ENCODE measurements at places on chromosomes 3 and 15. TPM values are rescaled to one million over a fixed set of nuclear protein-coding genes. Genes with fewer than 3 reads are reported as not detected.

GRCh38 chr15:69677403-69677802 lies 224.8 kb downstream of the RPLP1 start:
- DNase-seq, result no peak

DGKG gene
- total RNA-seq, result 0.15 TPM

DNA sequence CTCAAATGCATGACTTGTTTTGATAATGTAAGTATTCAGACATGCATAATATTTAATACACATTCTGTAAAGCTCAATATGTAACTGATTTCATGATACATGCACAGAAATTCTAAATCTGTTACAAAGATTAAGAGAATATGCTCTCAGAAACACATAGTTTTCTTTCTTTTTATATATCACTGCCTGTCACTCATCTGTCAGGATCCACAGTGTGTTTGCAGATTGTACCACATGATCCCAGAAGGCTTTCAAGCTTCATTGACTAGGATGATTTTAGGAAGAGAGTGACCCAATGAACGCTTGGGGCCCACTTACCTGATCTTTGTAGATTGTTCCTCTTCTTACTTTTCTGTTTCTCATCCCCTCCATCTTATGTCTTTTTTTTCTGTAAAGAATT lies 261.9 kb downstream of the CACNA2D3 start:
- no peak for DNase-seq

- DNase-seq, result no peak
Observed at GRCh38 chr3:170701696-170702678, 116.1 kb upstream of the SLC7A14 start.

- peak; percentile 68 for DNase-seq
Observed at GRCh38 chr3:53150247-53151085, 10.5 kb upstream of the PRKCD start.

- DNase-seq, result peak; percentile 43
Observed at GRCh38 chr3:131907796-131908195, 127.0 kb downstream of the CPNE4 start.

ITIH1 gene
- total RNA-seq, result not detected

DNA sequence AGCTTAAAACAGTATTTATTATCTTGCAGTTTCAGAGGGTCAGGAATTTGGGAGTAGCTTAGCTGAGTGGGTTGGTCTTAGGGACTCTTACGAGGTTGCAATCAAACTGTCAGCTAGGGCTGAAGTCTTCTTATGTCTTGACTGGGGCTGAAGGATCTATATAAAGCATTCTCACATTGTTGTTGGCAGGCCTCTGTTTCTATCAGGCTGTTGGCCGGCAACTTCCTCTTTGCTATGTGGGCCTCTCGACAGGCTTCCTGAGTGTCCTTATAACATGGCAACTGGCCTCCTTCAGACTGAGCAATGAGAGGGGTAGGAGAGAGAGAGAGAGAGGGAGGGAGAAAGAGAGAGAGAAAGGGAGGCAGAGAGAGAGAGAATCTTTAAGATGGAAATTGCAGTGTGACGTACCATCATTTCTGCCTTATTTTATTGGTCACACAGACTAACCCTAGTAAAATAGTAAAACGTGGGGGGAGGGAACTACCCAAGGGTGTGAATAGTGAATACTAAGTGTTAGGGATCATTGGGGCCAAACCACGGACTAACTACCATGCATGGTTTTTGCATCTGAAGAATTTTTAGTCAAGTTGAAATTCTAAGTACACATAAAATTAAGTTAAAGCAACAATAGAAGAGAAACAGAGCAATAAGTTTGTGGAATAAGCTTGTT lies 16.1 kb downstream of the FGF7 start:
- DNase-seq, result peak; percentile 3

LRRC31 gene
- total RNA-seq, result 1.2 TPM

DNA sequence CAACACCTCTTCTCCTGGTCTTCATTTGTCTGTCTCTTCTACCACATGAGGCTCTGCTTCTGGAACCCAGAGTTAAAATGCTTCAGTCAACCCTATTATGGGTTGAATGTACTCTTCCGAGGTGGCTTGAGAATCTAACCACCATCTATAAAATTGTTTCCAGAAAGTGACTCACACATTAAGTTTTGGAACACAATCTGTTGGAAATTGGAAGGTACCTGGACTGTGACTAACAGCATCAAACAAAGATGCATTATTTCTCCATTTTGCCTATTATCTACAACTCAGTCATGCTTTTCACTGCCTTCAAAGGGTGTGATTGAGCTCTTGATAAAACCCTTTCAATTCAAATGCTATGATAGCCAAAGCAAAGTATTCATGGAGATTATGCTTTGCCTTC lies 499.0 kb upstream of the SEMA6D start:
- DNase-seq, result no peak

C2CD4A gene
- total RNA-seq, result under 0.01 TPM

MED12L gene
- total RNA-seq, result 0.30 TPM

SLC12A1 gene
- 0.17 TPM for total RNA-seq

GRCh38 chr3:45938864-45939263 lies 4.4 kb upstream of the CXCR6 start:
- peak; percentile 84 for DNase-seq

DNA sequence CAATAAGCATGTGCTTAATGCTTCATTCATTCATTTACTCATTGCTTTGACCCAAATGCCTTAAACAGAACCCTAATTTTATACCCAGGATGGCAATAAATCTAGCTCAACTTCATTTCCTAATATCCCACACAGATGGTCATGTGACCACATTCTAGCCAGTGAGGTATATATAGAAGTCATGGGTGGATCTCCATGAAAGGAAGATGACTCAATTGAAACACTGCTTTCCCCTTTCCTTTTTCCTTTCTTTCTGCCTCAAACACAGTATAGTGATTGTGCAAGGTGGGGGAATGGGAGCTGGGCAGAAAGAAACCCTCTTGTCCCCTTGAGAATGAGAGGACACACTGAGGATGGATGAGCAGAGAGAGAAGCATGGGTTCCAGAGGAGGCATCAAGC lies 183.5 kb upstream of the PRICKLE2 start:
- peak; percentile 32 for DNase-seq

DNA sequence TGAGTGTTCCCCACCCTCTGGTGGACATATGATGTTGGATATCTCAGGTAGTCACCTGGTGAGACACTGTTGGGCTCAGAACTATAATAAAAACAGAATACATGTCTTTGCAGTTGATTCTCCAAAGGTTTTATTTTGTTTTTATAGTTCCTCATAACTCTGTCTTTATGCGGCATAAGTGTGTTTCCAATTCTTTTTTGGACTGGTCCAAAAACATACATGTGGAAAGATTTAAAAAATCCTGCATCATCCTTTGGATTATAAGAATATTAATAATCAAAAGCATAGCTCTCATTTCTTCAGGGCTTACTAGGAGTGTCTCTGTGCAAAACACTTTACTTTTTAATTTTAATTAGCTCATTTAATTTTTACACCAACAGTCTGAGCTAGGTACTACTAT lies 71.0 kb upstream of the ANKRD34C start:
- no peak for DNase-seq

TMEM158 gene
- 6.9 TPM for total RNA-seq

GRCh38 chr3:71372911-71373637 lies 210.5 kb downstream of the FOXP1 start:
- no peak for DNase-seq

GRCh38 chr15:66036859-66037258 lies 167.6 kb downstream of the RAB11A start:
- DNase-seq, result no peak

SLC9C1 gene
- total RNA-seq, result 1.7 TPM

DNA sequence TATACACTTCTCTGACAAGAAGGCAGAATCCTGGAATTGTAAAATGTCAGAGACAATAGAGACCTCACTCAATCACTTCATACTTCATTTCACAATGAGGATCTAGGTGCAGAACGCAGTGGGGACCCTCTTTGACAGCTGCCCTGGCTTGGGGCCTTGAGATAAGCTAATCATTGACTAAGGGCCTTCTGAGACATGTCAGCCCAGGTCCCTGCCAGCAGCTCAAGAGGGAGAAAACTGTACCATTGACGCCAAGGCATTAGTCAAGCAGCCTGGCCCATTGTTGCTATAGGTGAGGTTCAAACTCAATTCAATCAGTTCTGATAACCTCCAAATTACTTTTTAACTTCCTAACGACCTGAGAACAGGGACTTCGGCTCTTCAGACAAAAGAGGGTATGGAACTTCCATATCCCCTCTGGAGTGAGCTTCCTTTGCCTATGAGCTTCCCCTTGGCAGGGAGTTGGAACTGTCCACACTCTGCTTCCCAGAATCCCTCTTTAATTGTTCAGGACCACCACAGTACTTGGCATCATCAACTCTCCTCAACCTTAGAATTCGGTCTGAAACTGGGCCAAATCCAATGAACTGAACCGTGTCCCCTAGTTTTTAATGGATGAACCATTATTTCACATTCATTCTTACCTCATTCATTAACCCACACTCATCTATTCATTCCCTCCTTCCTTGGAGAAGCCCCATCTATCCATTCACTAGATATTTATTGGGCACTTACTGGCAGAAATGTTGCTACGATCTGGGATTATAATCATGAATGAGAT lies 1.5 kb upstream of the CYP8B1 start:
- peak; percentile 88 for DNase-seq

GRCh38 chr3:149596134-149596770 lies 61.6 kb downstream of the WWTR1 start:
- DNase-seq, result peak; percentile 47

DNA sequence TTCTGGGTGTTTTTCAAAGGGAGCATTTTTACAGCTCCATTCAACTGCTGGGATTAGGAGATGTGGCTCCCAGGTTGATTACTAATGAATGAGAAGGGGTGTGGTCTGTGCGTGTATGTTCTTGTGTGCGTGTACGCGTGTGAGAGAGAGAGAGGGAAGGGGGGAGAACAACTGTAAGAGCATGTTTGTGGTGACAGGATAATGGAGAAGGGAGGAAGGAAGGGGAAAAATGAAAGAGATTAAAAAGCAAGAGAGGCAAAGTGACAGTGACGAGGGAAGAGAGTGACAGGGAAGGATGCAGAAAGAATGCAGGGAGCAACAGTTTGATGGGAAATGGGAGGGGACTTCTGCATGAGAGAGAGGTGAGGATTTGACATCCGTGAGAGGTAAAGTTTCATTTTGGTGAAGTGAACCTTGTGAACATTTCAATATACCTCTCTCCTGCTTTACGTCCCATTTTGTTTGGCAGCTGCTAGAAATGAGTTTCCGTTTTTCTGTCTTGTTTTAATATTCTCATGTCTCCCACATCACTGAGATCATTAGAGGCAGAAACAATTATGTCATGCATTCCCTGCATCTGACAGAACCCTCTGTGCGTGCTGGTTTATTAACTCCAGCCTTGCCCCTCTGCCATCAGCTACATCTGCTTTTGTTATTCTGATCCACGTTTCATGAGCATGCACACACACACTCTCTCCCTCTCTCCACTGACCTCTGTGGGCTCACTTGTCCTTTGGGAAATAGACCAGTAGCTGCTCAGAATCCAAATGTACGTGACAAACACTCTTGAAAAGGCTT lies 161.6 kb downstream of the GAP43 start:
- DNase-seq, result peak; percentile 47

DNA sequence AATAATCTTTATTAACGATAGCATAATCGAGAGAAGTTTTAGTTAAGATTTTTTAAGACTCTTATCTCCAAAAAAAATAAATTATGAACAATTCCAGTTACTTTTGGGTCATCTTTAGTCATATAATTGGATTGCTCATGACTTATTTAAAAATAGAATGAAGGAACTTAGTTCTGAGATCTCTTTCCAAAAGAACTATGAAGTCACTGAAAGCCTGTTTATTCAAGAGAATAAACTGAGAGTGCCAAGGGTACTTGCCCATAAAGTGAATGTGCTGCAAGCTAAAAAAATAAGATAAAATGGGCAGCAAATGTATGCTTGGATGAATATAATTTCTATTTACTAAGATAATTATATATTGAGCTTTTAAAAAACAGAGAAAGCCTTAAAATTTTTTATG lies 176.5 kb upstream of the PLSCR5 start:
- DNase-seq, result no peak

DNA sequence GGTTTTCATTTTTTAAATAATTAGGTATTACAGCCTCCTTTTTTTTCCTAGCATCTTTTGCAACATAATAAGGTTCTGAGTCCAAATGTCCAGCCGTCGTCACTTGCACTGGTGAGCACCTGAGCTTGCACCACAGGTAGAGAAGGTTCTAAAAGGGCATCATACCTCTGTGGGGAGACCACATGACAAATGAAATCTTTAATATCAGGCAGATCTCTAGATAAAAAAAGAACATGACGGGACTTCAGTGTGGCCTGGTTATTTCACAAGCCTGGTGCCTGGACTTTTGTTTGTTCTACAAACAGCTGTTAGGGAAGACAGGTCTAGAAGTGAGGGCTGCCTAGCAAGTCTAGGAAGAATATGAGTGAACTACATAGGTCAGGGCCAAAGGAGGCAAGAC lies 3.6 kb downstream of the ZBED2 start:
- no peak for DNase-seq

GRCh38 chr3:9028134-9028533 lies 64.9 kb upstream of the RAD18 start:
- DNase-seq, result peak; percentile 22

DNA sequence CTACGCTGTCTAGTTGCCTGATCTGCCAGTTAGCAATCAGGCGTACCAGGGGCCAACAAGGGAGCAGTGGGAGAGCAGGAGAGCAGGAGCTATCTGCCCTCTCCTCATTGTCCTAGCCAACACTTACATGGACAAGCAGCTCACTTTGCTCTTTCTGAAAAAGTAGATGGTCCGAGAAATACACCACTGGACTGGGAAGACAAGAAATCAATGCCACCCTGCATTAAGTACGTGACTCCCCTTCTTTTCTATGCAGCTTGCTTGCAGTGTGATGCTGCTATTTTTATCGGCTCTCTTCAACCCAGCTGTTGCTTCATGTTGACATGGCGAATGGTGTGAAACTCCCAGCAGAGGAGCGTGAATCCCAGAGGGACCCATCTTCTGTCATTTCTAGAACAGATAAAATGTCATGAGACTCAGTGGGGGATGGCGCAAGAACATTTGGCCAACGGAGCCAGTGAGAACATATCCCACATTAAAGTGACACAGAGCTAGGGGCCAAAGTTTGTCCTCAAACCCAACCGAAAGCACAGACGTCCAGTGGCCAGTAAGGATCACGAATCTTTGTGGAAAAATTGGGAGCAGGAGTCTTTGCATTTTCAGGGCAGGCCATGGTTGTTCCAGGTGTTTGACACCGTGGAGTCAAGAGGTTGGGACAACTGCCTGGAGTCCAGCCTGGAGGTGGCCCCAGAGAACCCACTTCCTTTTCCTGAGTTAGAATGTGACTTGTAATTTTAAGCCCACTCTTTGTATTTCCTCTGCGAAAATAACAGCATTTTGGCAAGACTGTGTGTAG lies 53.7 kb upstream of the MEF2A start:
- DNase-seq, result no peak

- DNase-seq, result no peak
Observed at GRCh38 chr3:22063500-22063899, 312.5 kb upstream of the ZNF385D start.

DNA sequence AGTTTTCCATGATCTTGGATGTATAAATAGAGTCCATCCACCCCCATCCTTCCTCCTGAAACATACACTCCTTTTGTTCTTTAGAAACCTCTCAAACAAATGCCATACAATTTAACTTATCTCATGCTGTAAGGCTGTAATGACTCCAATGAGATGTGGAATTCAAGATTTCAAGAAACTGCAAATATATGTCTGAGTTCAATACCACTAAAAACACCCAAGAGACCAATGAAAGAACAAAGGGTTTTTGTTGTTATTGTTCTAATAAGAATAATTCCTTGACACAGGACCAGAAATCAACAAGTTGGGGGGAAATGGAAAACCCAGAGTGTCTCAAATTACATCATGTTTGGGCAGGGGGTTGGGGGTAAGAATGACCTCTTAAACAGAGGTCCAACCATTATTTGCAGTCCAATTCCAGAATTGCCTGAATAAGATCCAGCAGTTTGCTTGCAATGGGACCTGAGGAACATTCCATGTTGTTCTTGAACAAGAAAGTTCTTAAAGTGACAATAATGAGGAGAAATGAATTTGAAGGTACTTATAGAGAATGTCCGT lies 48.6 kb upstream of the TGFBR2 start:
- DNase-seq, result no peak

Data from renal cortical epithelial cell (primary cell).